Gastrocnemius medialis (tissue), 4 donors: ENCODE measurements at places on chromosomes 6 and 20. TPM values are rescaled to one million over a fixed set of nuclear protein-coding genes. Genes with fewer than 3 reads are reported as not detected.

The SNAP25 gene
- not detected for total RNA-seq

The ISM1 gene
- 0.65 TPM for total RNA-seq

The KIF25 gene
- not detected for total RNA-seq

The FITM2 gene
- total RNA-seq: 7.6 TPM

The NRSN1 gene
- total RNA-seq: not detected

The SPATS1 gene
- not detected for total RNA-seq

The GRM1 gene
- total RNA-seq: not detected

The TRIM31 gene
- not detected for total RNA-seq

The RAMACL gene
- 5.6 TPM for total RNA-seq

DNA sequence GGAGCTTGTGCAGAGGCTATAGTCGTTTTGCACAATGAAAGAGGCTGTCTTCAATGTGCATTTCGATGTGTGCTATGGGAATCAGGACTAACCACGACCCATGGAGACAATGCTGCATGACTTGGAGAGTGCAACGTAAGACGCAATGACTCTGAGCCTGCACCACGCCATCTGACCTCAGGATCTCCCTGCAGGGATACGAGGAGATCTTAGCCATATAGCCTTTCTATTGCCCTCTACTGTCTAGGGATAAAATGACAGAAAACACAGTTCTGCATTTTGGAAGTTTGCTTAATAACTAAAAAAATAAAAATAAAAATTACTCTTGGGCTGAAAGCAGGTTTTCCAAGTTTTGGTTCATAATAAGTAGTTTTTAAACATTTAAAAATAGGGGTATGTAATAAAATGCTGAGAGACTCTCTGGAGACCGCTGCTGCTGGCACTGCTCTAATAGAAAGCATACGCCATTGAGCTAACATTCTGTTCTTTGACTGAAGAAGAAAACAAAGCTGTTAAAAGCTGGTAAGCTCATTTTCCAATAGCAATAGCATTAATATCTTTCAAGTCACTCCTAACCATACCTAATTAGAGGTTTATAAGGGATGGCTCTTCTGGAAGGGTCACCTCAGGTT lies 87.2 kb downstream of the PDE7B start:
- H3K36me3 ChIP-seq: no peaks in the 10 kb centered on the region
- no peaks in the 10 kb centered on the region for H3K27me3 ChIP-seq
- peak; percentile 30 for DNase-seq
- peak overlapping the region; percentile 14 for H3K4me3 ChIP-seq

DNA sequence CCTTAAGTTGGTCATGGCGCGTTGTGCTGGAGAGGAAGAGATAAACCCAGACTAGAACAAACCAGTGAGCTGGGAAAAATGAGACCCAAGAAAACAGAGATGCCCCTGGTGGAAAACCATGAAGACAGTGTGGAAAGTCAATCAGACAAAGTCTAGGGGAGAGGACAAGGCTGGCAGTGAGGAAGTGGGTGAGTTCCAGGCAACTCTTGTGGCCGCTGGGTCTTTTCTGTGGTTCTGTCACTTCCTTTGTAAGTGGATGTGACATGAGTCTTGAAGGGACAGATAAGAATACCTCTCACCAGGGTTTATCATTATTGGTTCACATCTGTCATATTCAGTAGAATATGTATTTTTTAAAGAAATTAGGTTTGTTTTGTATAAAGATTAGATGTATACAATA lies 738.4 kb downstream of the DHX35 start:
- H3K4me3 ChIP-seq: no peak overlapping the region
- no peaks in the 10 kb centered on the region for H3K36me3 ChIP-seq
- peaks cover 9% of the 10 kb centered on the region for H3K4me1 ChIP-seq

DNA sequence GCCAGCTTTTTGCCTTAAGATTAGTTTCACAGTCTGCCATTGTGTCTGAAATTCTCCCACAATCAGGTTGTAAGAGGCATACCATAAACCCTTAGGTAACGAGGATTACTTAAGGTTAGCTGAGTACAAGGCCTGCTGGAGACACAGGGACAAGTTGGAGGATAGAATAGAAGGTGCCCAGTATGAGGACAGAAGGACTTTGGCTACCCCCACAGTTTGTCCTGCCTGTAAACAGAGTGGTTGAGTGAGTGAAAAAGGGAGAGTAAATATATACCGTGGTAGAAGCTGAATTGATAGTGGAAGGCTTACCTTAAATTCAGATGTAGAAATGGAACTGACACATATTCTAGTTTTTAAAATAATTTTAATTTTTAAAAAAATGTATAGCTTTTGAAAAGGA lies 19.3 kb downstream of the RPRD1B start:
- no peaks in the 10 kb centered on the region for H3K27me3 ChIP-seq
- peak overlapping the region; percentile 46 for H3K27ac ChIP-seq
- no peak overlapping the region for H3K4me3 ChIP-seq

DNA sequence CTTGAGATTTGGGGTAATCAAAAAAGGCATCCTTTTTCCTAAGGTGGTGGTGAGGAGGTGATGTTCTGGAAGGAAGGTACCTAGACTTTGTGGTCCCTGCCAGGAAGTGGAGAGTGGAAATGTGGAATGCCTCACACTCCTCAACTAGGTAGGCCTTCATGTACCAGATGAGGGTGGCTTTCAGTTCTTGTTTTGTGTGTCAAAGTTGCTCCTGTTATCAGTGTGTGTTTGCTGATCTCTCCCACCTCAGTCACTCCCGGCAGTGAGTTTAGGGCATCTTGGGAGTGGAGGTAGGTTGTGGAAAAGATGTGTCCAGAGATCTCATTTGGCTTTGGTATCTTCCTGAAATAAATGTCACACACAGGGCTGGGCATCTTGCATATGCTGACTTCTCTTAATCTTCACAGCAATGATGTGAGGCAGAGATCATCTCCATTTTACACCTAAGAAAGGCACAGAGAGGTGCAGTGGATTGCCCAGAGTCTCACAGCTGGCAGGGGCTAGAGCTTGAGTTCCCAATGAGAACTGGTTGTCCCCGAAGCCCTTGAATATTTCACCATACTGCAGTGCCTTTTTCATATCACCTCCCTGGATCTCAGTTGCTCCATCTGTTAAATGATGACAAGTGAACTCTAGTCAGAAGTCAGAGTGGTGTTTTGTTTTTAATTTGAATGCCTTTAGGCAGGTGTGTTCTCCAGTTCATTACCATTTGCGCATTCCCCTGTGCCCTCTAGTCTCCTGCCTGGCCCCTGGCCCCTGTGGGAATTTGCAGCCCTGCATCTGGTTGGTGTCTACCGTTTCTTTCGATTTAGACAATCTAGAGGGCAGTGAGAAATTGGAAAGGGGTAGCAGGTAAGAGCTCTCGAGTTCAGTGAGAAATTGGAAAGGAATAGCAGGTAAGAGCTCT lies 2.9 kb downstream of the PKIG start:
- H3K36me3 ChIP-seq: peaks cover 10% of the 10 kb centered on the region
- peak; percentile 69 for DNase-seq
- no peaks in the 10 kb centered on the region for H3K27me3 ChIP-seq
- peaks cover 61% of the 10 kb centered on the region for H3K4me1 ChIP-seq

- no peaks in the 10 kb centered on the region for H3K27me3 ChIP-seq
- DNase-seq: no peak
- no peaks in the 10 kb centered on the region for H3K36me3 ChIP-seq
These were observed 105.2 kb downstream of the UNC5CL start for GRCh38 chr6:40933864-40934263.

DNA sequence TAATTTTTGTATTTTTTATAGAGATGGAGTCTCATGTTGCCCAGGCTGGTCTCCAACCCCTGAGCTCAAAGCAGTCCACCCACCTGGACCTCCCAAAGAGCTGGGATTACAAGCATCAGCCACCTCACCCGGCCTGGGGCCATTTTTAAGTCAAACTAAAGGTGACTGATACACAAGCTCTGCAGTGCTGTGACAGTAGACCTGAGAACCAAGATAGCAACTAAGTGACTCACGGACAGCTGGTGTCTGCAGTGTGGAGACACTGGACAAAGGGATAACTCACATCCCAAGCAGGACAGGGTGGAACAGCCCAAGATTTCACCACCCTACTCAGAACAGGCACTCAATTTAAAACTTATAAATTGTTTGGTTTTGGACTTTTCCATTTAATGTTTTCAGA lies 402.5 kb downstream of the CD83 start:
- no peak overlapping the region for H3K27ac ChIP-seq
- DNase-seq: no peak
- no peaks in the 10 kb centered on the region for H3K36me3 ChIP-seq
- H3K4me3 ChIP-seq: no peak overlapping the region
- no peaks in the 10 kb centered on the region for H3K4me1 ChIP-seq
- no peaks in the 10 kb centered on the region for H3K27me3 ChIP-seq

- no peak for DNase-seq
- no peak overlapping the region for H3K27ac ChIP-seq
- H3K36me3 ChIP-seq: no peaks in the 10 kb centered on the region
- H3K27me3 ChIP-seq: no peaks in the 10 kb centered on the region
These were observed 72.8 kb upstream of the PMEPA1 start for GRCh38 chr20:57782631-57783041.

DNA sequence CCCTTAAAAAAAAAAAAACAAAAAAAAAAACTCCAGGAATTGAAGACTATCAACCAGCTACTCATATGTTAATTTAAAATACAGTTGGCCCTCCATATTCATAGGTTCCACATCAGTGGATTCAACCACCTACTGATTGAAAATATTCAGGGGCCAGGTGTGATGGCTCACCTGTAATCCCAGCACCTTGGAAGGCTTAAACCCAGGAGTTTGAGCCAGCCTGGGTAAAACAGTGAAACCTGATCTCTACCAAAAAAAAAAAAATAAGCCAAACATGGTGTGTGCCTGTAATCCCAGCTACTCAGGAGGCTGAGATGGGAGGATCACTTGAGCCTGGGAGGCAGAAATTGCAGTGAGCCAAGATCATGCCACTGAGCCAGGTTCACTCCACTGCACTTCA lies 72.4 kb upstream of the SMIM8 start:
- DNase-seq: no peak
- peaks cover 33% of the 10 kb centered on the region for H3K36me3 ChIP-seq
- no peak overlapping the region for H3K27ac ChIP-seq
- H3K4me3 ChIP-seq: no peak overlapping the region
- no peaks in the 10 kb centered on the region for H3K4me1 ChIP-seq

GRCh38 chr6:113370508-113371502 lies 486.3 kb upstream of the MARCKS start:
- no peaks in the 10 kb centered on the region for H3K4me1 ChIP-seq
- no peak overlapping the region for H3K27ac ChIP-seq
- no peak for DNase-seq

DNA sequence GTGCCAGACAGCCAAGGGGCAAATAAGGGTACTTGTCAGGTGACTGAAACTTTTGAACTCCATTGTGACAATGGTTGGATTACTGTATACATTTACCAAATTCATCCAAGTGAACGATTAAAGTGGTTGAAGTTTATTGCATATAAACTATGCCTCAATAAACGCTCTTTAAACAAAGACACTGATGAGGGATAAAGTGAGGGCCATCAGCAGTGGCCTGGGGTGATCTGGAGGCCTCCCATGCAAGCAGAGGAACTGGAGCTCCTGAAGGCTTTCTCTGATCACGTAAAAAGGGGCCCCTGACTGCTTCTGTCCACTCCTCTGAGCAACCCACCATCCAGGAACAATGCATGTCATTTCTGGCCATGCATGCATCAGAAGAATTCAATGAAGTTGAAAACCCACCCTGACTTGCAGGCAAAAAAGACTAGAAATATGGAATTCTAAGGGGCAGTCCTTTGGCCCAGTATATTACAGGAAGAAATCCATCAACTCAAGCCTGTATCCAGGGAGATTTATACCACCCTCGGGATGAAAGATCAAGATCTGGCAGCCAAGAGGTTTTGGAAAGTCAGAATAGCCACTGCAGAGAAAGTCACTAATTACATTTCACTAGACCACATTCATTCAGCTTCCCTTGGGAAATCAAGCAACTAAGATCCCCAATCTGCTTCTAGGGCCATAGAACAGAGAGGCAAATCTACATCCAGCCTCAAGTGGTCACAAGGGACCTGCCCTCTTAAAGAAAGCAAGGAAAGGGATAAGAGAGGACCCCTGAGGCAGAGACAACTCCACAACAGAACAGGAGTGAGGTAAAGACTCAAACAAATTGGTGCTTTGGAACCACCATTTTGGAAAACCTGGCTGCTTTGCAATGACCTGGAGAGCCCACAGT lies 31.7 kb upstream of the RAB22A start:
- DNase-seq: no peak
- H3K4me3 ChIP-seq: no peak overlapping the region
- no peaks in the 10 kb centered on the region for H3K27me3 ChIP-seq
- no peaks in the 10 kb centered on the region for H3K4me1 ChIP-seq
- no peaks in the 10 kb centered on the region for H3K36me3 ChIP-seq

DNA sequence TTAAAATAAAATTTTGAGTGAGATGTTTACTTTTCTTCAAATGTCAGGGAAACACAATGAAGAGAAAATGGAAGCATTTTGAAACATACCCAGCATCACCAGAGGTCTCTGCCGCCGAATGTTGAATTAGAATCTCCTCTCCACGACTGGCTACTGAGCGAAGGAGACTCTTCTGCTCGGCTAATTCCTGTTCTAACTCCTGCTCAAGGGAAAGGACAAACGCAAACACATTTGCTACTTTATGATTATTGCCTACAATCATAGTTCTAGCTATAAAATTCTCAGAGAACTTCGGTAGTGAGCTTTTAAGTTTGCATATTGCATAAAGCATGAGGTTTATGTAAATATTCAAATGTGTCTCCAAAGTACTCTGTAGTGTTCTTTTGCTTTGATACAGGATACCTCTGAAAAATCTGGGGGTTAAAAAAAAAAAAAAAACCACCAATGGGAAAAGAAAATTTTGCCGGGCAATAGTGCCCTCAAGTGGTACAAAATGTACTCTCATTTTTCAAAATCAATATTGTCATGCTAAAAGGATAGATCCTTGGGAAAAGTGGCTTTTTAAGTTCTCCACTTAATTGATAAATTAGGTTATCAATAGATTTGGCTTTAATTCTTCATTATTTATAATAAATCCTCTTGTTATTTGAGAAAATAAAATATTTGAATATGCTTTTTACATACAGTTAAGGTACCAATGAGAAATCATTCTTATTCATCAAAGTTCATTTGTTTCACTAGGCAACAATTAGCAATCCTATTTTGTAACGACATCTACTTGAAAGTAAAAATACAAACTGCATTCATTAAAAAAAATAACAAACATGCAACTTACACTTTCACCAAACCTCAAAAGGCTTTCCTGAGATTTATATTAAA lies 369.0 kb downstream of the SYNE1 start:
- H3K27ac ChIP-seq: peak overlapping the region; percentile 71
- no peaks in the 10 kb centered on the region for H3K27me3 ChIP-seq
- H3K4me1 ChIP-seq: peaks cover 40% of the 10 kb centered on the region
- no peak for DNase-seq
- H3K4me3 ChIP-seq: no peak overlapping the region
- H3K36me3 ChIP-seq: peaks cover 5% of the 10 kb centered on the region

DNA sequence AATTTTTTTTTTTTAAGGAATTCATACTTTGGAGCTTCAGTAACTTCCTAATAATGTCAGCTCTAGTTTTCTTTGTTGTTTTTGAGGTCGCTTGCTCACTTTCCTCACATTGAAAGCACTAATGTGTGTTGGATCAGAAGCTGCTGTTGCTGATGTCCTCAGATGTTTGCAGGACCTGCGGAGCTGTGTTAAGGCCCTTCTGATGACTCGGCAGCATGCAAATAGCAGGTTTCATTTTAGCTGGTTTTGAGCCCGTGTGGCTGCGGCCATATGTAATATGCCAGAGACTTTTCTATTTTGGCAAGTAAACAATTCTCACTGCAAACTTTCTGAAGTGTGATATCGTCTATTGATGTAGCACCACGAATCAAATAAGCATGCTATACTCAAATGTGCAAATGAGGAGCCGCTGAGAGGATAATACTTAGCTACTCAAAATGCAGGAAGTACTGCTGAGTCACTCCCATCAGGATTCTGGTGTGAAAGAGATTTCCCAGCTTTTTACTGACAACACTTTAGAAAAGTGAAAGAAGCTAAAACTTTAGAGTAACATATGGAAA lies 187.8 kb downstream of the SASH1 start:
- peak overlapping the region; percentile 26 for H3K27ac ChIP-seq
- peak overlapping the region; percentile 15 for H3K4me3 ChIP-seq
- peaks cover 49% of the 10 kb centered on the region for H3K36me3 ChIP-seq
- no peak for DNase-seq
